ENCODE measurements at places on chromosomes 4 and X.

GRCh38 chrX:53262918-53263394, 18.4 kb downstream of the IQSEC2 start:
- no peak for DNase-seq

DNA sequence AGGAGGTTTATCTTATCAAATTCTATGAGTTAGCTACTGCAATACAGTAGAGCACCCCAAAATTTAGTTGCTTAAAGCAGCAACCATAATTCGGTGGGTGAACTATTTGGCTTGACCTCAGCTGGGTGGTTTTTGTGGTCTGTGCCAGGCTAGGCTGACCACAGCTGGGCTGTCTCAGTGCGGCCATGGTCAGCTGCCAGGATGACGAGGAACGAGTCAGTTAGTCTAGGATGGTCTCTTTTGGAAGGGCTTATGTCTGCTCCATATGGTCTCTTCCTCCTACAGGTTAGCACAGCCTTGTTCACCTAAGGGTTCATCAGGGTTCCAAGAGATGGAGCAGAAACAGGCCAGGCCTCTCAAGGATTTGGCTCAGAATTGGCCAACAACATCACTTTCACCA, 210.4 kb downstream of the PALLD start:
- DNase-seq = no peak

DNA sequence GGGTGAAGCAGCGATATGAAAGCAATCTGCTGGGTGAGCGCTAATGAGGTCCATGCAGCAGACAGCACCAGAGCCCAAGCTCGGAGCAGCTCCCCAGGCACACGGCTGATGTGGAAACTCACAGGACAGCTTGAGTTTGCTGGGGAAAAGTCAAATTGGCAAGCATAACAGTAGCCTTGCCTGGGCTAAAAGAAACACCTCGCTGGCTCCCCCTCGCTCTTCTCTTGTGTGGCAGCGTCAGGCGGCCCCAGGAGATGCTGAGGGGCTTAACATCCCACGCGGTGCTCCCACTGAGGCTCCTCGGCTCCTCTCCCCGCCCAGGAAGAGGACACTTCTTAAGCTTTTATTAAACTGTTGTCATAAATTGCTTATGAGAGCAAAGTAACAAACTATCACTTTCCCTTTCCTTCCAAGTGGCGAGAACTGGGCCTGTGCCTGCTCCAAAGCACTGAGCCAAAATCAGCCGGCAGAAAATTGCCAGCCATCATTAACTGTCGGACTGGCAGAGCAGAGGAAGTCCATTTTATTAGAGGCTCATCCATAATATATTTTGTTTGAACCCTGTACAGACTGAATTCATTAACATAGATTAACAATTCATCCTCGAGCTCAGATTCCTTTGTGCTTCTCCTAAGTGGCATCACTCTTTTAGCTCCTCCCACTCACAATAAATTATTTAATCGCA, 111.4 kb downstream of the TSPAN5 start:
- DNase-seq = peak; percentile 87

- DNase-seq = no peak
These were observed 542.1 kb upstream of the HS3ST1 start for GRCh38 chr4:11970754-11971153.

- DNase-seq = no peak
These were observed 21.5 kb upstream of the LRAT start for GRCh38 chr4:154722262-154722661.

DNA sequence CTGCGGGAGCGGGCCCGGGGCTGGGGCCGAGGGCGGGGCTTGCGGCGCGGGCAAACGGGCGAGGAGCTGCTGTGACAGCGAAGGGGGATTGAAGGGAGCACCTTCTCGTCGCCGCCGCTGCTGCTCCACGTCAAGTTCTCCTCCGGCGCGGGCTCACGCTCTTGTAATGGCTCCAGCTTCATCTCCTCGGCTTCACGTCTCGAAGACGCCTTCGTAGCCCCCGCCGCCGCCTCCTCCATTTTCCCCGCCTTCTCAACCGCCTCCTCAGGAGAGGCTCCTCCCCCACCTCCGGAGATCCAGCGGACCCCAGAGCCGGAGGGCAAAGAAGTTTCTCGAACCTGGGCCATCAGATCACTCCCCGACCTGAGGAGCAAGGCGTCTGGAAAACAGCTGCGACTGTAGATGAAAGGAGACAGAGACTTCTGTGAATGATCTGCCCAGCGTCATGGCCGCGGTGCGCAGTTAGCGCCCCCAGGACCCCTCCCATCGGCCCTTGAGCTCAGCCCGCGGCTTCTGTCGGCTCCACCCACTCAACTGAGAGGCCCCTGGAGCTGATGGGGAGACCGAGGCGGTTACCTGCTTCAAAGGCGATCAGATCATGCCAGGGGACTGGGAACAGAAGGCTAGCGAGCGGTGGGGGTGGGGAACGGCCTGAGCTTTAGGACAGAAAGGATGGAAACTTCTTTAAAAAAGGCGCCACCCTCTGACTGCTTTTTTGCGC, 895 bp downstream of the USP51 start:
- DNase-seq = peak; percentile 82

- DNase-seq = no peak
These were observed 1674.0 kb upstream of the PCDH7 start for GRCh38 chr4:29046186-29046585.

DNA sequence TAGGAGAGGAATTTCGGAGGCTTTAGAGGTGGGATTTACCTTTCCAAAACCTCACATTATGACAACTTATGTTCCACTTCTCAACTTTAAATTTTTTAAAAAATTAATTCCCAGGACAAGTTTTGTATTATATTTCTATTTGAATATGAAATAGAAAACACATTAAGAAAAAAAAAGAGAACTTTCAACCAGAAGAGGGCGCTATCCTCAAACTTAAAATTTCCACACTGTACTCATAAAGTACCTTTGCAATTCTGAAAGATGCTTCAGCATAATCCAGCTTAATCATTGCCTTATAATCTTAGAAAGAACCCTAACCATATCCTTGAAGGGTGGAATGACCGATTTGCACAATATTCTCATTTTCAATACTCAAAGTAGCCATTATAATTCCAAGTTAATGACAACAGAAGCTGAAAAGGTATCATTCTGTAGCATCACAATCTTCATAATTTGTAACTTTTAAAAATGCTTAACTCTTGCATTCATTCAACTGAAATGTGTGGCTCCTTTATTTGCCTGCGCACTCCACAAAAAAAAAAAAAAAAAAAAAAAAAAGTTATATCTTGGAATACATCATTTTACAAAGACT, 158.0 kb downstream of the KCNIP4 start:
- no peak for DNase-seq

DNA sequence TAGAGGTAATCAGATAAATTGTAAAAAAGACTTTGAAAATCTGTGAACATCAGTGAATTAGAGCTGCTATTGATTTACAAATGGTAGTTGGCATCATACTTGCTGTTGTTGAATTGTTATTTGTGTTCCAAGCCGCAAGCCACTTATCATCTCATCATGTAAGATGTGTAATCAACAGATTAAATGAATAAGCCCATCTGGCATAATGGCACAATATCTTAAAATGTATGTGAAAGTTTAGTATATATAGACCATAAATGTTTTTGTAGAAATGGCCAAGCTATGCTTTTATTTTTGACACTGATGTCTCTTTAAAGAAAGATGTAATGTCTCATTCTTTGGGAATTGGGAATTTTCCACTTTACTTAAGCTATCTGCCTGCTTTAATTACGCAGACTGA, 682.6 kb upstream of the GNPDA2 start:
- no peak for DNase-seq

- no peak for DNase-seq
These were observed 342.5 kb upstream of the NOCT start for GRCh38 chr4:138673053-138673452.

DNA sequence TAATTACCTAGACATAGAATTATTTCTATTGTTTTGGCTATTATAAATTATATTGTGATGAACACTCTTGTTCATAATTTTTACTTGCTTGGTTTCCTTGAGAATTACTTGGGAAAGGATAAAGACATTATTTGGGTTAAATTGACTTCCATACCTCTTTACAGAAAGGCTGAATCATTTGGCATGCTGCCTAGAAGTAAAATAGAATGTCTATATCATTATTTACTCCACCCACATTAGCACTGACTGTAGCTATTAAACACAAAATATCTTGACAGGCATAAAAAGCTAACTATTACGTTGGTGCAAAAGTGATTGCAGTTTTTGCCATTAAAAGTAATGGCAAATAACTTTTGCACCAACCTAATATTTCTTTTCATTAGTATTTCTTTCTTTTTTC, 29.7 kb upstream of the ADH6 start:
- no peak for DNase-seq

DNA sequence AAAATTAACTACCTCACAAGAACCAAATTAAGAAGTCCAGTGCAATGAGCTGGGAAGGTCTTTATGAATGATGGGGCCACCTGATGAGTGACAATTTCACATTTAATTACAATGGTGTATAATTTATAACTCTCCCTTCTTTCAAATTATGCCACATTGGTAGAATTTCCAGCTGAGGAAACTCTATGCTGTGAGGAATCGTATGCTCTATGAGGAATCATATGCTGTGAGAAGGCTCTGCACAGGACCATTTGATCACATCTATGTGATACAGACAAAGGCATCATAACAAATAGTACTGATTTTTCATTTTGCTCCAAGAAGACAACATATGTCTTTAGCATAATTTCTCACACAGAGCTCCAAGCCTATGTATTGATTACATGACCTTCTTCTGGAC, 69.3 kb downstream of the PDHA2 start:
- DNase-seq = no peak

DNA sequence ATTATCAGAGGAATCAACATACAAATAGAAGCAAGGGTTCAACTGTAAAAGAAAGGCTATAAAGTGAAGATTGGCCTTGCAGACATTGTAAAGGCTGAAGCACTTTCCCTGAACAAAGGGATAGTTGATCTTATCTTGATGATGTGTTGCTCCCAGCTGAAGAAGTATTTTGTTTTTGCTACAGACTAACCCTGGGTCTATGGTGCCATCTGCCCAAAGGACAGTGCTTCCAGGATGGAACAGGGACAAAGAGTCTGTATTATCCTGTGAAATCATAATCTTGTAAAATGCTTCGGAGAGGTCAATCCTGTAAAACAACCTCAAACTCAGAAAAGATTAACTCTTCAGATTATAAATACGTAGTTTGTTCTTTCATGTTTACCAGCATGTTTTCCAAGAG, 251.7 kb upstream of the ANKRD50 start:
- DNase-seq = no peak

GRCh38 chr4:82517043-82517442, 44.7 kb downstream of the TMEM150C start:
- DNase-seq = no peak

GRCh38 chr4:141102367-141102766, 30.9 kb downstream of the RNF150 start:
- no peak for DNase-seq

DNA sequence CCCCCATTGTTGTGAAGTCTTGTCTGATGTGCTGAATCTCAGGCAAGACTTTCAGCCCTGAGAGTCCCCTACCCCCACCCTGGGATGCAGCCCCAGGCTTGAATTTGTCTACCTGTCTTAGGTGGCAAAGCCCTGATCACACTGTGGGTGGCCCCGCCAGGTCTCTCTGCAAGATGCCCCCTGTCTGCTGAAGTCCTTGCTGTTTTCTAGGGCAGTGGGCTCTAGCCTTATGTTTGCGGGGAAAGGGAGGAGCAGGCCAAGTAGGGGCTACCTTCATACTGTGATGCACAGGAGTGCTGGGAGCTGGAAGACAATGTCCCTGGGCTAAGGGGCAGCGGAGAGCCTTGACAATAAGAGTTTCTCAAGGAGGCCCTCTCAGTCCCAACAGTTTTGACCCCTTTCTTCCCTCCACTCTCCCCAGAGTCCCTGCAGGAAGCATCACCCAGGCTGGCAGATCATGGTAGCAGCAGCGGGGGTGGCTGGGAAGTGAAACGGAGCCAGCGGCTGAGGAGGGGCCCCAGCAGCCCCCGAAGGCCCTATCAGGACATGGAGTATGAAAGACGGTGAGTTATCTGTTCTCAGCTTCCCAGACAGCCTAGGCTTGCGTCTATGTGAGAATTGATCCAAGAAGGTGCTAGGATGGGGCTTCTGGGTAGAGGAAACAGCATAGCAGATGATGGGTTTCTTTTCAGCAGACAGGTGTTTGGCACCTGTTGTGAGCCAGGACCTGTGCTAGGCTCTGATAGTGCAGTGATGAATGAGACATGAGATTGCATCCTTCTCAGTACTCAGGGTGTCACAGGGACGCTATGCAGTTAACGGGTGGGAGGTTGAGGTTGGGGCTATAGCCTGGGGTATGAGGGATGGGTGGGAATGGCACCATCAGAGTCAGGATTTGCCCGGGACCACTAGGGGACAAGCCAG, 2.2 kb downstream of the RBM10 start:
- DNase-seq = no peak

DNA sequence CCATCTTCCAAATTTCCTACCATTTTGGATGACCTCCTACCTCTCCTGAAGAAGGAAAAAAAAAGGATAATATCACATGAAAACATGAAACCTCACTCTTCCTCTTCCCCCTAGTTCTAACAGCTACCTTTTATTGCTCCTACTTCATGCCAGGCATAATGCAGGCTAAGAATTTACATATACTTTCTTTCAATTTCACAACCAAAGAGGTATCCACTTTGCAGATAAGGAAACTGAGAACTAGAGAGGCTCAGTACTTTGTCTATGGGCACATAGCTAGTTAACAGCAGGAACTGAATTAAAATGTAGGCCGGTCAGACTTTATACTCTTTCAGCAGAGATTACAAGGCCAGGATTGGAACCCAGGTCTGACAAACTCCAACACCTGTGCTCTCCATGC, 34.4 kb upstream of the BEND2 start:
- DNase-seq = no peak

- DNase-seq = no peak
These were observed 13.5 kb upstream of the LIMCH1 start for GRCh38 chr4:41524425-41524824.

Measured in vagina (tissue), 2 donors.